ENCODE measurements at places on chromosomes 13 and 19. TPM values are rescaled to one million over a fixed set of nuclear protein-coding genes. Genes with fewer than 3 reads are reported as not detected.

Gene FGF22
- not detected for total RNA-seq

Gene RPS28
- total RNA-seq: 558 TPM

Gene B3GNT3
- total RNA-seq: not detected

Gene CYP4F12
- total RNA-seq: not detected

Gene CCDC8
- 26.4 TPM for total RNA-seq

Gene TEX101
- not detected for total RNA-seq

Gene PGLYRP1
- total RNA-seq: not detected

Gene ERICH6B
- not detected for total RNA-seq

Gene KCTD12
- total RNA-seq: 52.1 TPM

Gene LHB
- 1.2 TPM for total RNA-seq

Gene A1BG
- total RNA-seq: 69.1 TPM

Gene TMEM161A
- 51.0 TPM for total RNA-seq

Gene SIX5
- 14.9 TPM for total RNA-seq

Gene PRSS57
- not detected for total RNA-seq

Gene HIPK4
- under 0.01 TPM for total RNA-seq

Gene CEACAM6
- total RNA-seq: not detected

Gene SIGLECL1
- total RNA-seq: not detected

Gene SBNO2
- 63.0 TPM for total RNA-seq

Gene SNRPA
- total RNA-seq: 154 TPM

Gene LRG1
- under 0.01 TPM for total RNA-seq

Gene KLK13
- total RNA-seq: not detected

Gene PDX1
- not detected for total RNA-seq

Gene SUGP1
- total RNA-seq: 30.8 TPM

Gene PROZ
- total RNA-seq: not detected

Gene BEST2
- total RNA-seq: 1.8 TPM

Gene P2RY11
- 6.6 TPM for total RNA-seq

Gene PSG11
- total RNA-seq: not detected

Gene SMIM44
- not detected for total RNA-seq
